Osteocyte (in vitro differentiated cells): ENCODE measurements at places on chromosomes 4 and X.

DNA sequence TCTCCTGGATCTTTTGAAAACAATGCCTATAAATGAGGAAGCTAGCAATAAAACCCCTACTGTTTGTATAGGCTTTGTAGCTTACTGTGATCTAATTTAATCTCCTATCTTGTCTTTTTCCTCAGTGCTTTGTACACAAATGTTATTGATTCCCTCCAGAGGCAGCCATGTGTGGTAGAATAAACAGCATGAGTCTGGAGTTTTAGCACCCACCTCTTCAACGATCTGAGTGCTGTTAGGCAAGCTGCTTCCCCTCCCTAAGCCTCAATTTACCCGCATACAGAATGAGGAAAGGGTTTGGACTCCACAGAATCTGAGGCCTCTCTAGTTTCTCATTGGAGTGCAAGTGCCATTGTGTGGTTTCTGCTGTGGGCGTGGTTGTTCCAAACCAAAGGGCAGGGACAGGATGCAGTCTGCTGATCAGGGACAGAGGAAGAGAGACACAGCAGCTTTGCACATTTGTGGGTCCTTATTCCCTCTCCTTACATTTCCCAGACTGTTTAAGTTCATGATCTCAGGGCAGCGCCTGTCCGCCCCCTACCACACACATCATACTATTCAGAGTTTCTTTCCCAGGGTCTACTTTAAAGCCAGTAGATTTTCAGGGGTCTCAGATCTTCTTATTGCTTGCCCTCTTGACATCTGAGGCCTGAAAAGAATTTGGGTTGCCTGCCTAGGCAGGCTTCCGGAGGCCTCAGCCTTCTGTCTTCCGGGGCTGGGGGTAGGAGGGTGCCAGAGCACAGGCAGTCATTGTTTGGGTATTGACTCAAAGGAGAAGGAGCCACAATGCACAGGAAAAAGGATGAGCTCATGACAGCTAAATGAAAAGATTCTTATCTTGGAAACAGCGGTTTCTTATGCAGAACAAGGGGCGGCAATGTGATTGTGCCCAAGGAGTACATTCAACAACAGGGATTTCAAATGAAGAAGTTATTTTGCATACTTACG is 114.9 kb upstream of the TEX13D start:
- DNase-seq, result no peak

- peak; percentile 8 for DNase-seq
Observed at GRCh38 chr4:184357772-184358171, 116.6 kb downstream of the IRF2 start.

- DNase-seq, result no peak
Observed at GRCh38 chrX:13419276-13419675, 99.4 kb upstream of the ATXN3L start.

- DNase-seq, result no peak
Observed at GRCh38 chr4:65502131-65502701, 168.1 kb downstream of the EPHA5 start.

DNA sequence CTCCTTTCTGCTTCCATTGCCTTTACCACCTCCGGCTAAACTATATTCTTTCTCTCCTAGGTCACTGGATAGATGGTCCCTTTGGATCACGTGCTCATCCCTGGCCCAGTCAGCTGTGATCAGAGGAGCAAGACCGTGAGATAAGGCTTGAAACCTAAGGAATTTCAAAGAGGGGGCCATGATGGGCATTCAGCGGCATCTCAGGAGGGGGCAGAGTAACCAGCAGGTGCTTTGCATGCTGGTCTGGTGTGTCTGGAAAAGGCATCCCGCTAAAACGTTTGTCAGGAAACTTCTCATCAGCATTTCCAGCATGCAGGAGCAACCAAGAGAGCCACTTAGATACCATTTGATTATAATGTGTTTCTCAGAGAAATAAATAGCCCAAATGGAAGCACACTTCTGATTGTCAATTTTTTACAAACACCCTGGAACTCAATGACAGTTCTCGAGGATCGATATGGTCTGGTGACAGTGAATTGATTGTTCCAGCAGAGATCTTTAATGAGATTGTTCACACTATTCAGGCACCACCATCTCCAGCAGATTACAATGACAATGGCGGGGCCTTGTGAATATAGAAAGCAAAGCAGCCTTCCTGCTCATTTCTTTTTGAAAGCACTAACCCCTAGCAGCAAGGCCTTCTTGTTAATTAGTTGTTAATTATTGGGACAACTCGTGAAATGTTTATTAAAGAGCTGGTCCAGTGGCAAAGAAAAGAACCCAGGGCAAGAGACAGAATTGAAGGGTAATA is 327.1 kb downstream of the PTTG2 start:
- DNase-seq, result no peak

- no peak for DNase-seq
Observed at GRCh38 chr4:102535398-102536082, 34.4 kb downstream of the NFKB1 start.

DNA sequence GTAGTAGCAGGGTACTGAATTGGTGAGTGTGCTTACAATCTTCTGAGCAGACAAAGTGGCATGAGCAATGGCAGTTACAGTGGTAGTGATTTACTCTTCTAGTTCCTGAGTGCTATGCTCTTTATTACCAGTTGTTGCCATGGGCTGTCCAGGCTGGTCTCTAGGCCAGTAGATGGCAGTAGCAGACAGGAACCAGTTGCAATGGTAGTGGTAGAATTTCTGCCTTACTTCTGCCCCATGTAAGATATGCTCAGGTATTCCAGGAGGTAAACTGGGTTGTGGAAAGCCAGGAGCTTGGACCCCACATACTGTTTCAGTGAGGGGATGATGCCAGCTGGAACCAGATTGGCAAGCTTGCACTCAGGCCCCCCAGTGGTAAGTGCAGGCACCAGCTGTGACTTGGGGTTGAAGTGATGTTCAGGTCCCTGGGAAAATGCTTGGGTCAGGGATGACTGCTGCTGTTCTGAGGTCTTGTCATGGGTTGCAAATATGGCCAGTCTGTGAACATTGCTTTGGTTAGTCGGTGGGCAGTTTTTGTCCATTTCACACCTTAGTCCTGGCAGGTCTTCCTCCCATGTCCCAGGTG is 63.0 kb upstream of the ZXDB start:
- DNase-seq, result no peak
